ENCODE measurements at places on chromosomes 7 and 10.

GRCh38 chr10:75765789-75766096 is 334.3 kb downstream of the LRMDA start:
- DNase-seq = no peak

DNA sequence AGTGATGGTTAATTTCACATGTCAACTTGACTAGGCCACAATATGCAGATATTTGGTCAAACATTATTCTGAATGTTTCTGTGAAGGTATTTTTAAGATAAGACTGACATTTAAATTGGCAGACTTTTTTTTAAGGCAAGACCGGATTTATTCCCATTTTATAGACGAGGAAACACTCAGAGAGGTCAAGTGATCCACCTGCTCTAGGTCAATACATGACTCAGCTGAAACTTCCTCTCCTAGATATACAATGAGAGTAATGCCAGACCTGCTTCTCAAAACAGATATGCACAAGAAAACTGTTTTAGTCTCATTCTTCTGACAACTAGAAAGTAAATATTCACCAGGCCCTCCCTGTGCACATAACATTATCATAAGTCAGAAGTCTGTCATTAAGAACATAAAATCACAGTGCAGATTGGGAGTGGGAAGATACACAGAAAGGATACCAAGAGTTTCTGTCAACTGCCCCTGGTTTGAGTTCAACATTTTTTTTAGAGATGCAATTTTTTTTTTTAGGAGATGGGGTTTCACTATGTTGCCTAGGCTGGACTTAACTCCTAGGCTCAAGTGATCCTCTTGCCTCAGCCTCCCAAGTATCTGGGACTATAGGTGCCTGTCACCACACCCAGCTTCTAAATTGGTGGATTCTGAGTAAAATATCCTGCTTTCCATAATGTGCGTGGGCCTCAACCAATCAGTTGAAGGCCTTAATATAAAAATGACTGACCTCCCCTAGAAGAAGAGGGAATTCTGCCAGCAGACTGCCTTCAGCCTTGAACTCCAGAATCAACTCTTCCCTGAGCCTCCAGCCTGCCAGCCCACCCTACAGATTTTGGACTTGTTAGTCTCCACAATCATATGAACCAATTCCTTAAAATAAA is 121.4 kb downstream of the ZFAND4 start:
- DNase-seq = no peak

GRCh38 chr7:130879191-130879590 is 145.2 kb upstream of the KLF14 start:
- DNase-seq = no peak

GRCh38 chr10:133393401-133394063 is 425 bp upstream of the MTG1 start:
- no peak for DNase-seq

GRCh38 chr10:97025613-97026242 is 160.0 kb downstream of the SLIT1 start:
- peak; percentile 34 for DNase-seq

Data from stimulated activated CD8-positive, alpha-beta memory T cell treated with anti-CD3 and anti-CD28 coated beads, Interleukin-7, amount 100 ng/mL, for 1 hour (primary cell).